ENCODE measurements at places on chromosomes 3 and 15.

DNA sequence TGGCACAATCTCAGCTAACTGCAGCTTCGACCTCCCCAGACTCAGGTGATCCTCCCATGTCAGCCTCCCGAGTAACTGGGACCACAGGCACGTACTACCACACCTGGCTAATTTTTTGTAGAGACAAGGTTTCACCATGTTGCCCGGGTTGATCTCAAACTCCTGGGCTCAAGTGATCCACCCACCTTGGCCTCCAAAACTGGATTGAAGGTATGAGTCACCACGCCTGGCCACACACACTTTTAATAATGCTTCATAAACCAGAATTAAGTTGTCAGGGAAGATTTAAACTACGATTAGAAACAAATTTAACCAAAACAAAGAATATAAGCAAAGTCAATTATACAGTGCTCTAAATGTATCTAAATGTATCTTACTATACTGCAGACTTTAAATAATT lies 87.5 kb downstream of the LRRFIP2 start:
- DNase-seq: no peak

- DNase-seq: no peak
These were observed 21.0 kb downstream of the CLPX start for GRCh38 chr15:65164139-65164538.

GRCh38 chr15:66740802-66741201 lies 38.8 kb downstream of the SMAD6 start:
- no peak for DNase-seq

GRCh38 chr15:98835876-98836275 lies 171.7 kb downstream of the PGPEP1L start:
- no peak for DNase-seq

DNA sequence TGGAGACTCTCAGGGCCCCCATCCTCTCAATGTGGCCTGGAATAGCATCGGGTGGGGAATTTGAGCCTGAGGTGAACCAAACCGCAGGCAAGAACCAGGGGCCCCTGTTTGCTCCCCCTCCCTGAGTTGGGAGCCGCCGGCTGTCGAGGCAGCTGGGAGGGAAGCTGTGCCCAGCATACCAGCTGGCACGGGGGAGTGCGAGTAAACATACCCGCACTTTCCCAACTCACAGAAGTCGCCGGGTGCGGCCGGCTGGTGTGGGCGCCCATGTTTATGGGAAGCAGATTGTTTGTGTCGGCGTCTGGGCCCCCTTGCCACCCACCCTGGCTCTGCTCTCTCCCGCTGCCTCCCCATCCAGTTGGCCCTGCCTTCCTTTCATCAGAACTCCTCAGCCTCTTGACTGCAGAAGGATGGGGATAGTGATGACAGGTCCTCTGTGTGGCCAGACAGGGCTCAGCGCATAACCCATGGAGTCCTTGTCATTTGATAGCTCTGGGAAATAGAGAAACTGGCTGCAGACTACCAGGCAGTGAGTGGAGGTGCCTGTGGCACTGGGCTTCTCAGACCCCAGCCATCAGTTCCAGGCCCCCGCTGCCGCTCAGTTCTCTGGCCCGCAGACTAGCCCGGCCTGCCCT lies 60.4 kb downstream of the CACNA2D2 start:
- no peak for DNase-seq

DNA sequence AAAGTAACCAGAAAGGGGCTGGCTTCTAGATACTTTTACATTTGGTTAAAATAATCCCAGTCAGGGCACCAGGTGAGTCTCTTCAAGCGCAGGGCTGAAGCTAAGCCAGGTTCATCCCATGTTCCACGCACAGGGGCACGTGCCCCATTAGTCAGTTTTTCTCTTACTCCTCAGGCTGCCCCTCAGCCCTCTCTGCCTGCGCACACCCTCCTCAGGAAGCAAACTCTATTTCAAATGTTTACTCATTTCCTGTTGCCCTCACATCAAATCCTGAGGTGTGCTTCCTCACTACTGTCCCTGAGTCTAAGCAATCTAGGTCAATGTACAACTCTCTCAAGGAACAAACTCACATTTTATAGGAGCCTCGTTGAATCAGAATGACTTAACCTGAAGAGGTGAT lies 48.5 kb downstream of the THBS1 start:
- peak; percentile 38 for DNase-seq

GRCh38 chr3:40598962-40599361 lies 74.2 kb downstream of the ZNF621 start:
- no peak for DNase-seq

DNA sequence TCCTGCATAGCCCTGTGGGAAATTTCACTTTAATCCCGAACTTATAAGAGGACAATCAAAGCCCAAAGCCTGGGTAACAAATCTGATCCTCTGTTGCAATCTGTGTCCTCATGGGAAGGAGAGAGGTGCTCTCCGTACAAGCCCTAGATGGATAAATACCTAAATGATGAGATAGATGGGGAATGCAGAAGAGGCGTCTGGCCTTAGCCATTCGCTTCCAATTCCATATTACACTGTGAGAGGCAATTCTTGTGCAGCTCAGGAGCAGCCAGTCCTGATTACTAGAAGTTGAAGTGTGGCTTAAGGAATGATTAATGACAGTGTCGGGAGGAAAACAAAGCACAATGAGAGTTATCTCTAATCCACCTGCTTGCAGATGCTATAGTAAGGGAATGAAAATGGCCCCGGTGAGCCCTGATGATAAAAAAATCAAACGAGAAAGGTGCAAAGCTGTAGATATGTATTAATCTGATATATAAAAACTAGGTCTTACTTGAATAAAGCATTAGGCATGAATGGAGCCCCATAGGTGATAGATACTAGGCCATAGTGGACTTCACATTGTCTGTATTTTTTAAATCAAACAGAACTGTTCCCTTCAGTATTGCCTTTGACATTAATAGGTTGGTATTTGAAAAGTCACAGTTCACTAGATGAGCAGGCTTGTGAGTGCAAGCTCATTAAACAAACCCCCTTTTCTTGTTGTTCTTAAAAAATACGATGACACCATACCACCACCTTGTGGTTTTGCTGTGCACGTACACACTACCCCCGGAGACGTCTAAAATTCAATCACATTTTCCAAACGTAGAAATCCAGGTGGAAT lies 54.2 kb upstream of the TMCO5A start:
- no peak for DNase-seq

- DNase-seq: no peak
These were observed 6.1 kb downstream of the CRYBG3 start for GRCh38 chr3:97827741-97828471.

- DNase-seq: no peak
These were observed 25.5 kb upstream of the FLNB start for GRCh38 chr3:57982561-57983243.

- DNase-seq: no peak
These were observed 4.4 kb upstream of the CA12 start for GRCh38 chr15:63385911-63386531.

DNA sequence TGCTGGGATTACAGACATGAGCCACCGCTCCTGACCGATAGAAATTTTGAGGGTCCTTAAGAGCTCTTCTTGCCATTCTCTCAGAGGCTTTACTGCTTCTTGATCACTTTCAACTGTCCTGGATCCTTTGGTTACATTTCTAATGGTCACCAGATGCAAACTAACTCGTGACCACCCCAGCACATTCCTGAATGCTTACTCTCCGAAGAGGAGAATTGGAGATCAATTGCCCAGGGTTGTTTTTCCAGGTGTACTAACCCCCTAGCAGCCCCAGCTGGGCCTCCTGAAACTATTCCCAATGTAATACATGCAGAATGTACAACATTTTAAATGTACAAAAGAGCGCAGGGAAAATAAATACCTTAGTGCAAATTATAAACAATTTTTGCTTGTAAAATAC lies 65.1 kb upstream of the TBL1XR1 start:
- DNase-seq: no peak

GRCh38 chr3:56094170-56094569 lies 374.1 kb downstream of the ERC2 start:
- no peak for DNase-seq

GRCh38 chr3:178244733-178245709 lies 291.2 kb upstream of the KCNMB2 start:
- DNase-seq: no peak

DNA sequence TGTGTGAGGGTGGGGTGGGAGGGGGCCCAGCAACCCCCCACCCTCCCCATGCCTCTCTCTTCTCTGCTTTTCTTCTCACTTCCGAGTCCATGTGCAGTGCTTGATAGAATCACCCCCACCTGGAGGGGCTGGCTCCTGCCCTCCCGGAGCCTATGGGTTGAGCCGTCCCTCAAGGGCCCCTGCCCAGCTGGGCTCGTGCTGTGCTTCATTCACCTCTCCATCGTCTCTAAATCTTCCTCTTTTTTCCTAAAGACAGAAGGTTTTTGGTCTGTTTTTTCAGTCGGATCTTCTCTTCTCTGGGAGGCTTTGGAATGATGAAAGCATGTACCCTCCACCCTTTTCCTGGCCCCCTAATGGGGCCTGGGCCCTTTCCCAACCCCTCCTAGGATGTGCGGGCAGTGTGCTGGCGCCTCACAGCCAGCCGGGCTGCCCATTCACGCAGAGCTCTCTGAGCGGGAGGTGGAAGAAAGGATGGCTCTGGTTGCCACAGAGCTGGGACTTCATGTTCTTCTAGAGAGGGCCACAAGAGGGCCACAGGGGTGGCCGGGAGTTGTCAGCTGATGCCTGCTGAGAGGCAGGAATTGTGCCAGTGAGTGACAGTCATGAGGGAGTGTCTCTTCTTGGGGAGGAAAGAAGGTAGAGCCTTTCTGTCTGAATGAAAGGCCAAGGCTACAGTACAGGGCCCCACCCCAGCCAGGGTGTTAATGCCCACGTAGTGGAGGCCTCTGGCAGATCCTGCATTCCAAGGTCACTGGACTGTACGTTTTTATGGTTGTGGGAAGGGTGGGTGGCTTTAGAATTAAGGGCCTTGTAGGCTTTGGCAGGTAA lies 8.1 kb downstream of the FAM131A start:
- no peak for DNase-seq

GRCh38 chr3:5694266-5694665 lies 506.8 kb downstream of the EDEM1 start:
- DNase-seq: no peak

DNA sequence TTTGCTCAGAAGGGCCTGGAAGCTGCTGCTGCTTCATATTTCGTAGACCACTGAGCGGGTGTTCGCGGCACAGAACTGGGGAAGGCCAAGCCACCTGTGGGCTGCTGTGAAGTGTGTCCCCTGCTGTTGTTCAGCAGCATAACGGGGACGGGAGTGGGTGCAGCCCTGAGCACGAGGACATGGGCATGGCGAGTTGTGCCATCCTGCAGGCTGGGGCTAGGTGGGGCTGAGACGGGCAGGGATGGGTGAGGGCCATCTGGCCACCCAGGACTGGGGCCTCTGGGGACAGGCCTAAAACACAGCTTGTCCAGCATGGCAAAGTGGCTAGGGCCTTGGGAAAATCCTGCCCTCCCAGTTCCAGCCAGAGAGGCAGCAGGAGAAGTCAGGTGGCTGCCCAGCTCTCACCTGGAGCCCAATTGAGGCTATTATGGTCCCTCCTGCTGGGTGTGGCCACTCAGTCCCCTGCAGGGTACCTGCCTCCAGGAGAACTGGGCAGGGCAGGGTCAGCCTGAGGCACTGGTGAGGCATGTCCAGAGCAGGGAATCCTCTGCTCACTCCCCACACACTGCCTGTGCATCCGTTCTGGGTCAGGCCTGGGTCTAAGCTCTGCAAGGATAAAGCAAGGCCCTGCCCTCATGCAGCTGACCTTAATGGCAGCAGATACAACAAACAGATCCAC lies 29.5 kb downstream of the CFAP100 start:
- no peak for DNase-seq

DNA sequence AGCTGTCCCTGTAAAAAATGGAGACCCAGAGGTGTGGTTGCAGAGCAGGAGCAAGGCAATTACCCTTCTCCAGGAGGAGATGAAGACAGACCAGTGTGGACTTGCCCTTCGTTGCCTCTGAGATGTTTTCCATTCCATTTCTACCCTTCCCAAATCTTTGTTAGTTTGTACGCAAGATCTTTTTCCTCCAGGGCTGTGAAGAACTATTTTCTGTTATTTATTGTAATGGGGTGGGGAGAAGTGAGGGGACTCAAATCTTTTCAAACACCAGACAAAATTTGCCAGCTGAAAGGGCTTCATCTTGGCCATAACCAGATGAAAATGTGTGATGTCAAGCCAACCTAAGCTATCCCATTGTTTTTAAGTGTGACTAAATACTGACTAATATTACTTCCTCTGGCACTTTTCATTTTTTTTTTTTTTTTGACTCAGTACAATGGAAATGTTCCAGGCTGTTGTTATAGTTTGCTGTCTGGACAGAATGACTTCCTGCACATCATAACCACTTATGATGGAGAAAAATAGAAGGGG lies 271.3 kb upstream of the TPRG1 start:
- no peak for DNase-seq

- DNase-seq: no peak
These were observed 270.5 kb upstream of the ADAMTS9 start for GRCh38 chr3:64958199-64958843.

GRCh38 chr3:119624002-119624720 lies 26.5 kb downstream of the PLA1A start:
- no peak for DNase-seq

DNA sequence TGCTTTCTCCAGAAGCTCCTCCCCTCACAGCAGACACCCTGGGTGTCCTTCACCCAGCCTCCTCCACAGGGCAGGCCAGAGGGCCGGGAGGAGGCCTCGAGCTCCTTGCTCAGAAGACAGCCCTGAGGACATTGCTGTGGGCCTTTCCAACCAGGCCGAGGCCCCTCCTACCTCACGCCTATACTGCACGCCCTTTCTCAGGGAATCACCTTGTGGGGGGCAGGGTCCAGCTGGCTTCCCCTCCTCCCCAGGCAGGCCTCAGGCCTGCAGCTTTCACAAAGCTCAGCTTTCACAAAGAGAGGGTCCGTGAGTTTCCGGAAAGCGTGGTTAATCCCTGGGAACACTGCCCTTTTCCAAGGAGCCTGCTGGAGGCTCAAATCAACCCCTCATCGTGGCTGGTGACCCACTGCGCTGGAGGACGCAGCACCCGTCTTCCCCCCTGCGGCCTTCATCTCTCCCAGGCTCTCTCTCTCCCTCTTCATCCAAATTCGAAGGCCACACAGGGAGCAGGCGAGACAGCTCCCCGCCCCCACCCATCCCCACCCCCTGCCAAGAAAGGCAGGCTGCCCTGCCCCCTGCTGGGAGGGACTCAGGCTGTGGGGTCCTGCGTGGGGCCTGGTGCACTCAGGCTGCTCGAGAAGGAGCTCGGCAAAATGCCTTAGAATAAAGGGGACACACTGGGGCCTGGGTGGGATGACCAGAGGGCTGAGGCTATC lies 79.4 kb downstream of the OCA2 start:
- DNase-seq: no peak

DNA sequence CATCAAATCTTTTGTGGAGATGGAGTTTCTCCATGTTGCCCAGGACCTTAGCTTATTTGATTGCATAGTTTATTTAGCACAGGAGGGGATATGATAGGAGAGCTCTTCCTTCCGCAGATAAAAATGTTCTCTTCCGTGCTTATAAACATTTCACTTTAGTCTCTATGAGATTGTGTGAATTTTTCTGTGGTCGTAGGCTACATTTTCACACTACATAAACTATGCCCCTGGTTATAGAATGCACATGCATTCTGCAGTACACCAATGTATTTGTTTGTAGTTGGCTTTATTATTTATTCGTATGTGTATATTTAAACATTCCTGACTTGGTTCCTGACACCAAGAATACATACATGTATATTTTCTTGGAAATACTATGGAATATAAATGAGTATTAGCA lies 139.2 kb downstream of the UBE2E2 start:
- DNase-seq: no peak
